ENCODE measurements at places on chromosomes 7 and 10.
A peak's percentile ranks its signal among the peaks of the same experiment; 100 is the strongest.

- no peak for DNase-seq
These were observed 67.5 kb upstream of the MDFIC start for GRCh38 chr7:114854369-114854768.

GRCh38 chr10:55287346-55287745 lies 486.3 kb upstream of the PCDH15 start:
- no peak for DNase-seq

DNA sequence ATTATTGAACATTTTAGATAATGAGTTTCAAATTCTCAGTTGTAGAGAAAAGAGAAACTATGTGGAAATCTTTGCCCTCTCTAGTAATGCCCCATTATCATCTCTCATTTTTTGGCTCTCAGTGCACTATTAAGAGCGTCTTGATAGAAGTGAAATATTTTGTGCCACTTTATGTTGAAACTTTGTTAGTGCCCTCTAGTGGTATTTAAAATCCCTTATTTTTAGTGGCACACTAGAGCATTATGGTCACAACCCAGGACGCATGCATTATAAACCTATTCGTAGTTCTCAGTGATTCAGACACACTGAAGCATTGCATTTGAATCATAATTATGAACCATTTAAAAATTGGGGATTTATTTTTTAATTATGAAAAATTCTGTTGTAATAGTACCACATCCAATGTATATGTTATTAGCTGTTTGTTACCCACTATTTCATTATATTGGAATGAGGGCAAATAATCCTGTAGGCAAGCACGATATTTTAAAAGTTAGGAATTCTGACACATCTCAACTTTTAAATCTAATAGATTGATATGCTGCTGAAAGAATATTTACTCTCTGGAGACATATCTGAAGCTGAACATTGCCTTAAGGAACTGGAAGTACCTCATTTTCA lies 21.9 kb downstream of the PDCD4 start:
- peak; percentile 18 for DNase-seq

GRCh38 chr7:110397927-110398660 lies 692.8 kb upstream of the LRRN3 start:
- no peak for DNase-seq

GRCh38 chr7:144826208-144826607 lies 9.6 kb downstream of the TPK1 start:
- DNase-seq: no peak

DNA sequence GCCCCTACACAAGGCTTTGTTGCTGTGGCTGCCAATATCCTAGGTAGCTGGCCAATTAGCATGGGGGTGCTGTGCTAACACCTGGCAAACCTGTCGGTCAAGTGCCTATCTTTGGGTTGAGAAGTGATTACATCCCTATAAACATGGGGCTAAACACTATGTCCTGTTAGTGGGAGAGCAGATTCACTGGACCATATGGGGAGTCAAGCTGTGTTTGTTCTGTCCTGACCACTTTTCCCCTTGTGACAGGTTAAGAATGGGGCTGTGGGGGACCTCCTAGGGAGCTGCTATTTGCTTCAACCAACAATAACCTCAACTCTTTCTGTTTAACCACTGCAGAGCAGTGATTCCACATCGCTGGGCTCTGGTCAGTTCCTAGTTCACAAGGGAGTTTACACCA lies 151.5 kb upstream of the AOAH start:
- no peak for DNase-seq

DNA sequence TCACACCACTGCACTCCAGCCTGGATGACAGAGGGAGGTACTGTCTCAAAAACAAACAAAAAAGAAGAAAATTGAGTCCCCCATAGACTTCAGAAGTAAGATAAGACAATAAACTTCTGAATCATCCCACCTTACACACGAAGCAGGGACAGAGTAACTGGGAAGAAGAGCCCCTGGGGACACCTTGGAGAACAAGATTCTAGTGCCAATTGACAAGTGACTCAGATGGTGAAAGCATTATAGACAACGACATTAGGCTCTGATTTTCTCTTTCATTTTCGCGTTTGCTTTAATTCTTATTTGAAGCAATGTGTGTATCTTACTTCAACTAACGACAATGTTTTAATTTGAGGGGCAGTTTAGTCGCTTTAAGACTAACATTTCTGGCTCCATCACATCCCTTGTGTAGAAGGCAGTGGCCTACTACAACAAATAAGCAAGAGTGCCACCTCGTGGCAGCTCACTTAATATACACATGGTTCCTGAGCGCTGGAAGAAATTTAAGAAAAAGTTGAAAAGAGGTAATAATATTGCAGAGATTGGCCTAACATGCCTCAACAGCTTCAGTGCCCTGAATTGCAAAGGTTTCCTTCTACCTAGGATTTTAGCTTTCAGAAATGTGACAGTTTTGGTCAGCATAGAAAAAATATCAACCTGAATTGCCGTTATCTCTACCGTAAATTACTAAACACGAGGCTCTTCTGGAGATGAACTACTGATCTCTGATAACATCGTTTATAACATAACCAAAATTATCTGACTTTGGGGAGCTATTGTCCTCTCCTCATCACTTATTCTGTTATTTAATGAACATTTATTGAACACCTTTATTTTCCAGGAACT lies 36.7 kb downstream of the ASNS start:
- peak; percentile 10 for DNase-seq

DNA sequence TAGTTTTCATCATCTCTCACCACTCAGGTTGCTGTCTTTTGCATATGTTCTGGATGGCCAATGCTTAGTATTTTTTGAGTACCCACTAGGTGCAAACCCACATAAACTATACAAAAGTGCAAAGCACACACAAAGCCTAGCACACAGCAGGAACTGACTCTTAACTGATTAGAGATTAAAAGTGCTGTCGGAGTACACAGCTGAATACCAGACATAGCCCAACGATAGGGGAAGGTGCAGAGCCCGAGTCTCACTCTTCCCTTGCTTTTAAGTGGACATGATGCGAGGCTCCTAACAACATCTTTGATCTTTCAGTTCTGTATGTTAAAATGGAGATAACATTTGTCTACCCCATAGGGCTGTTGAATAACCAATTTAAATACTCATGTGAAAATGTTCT lies 90.8 kb downstream of the DPY19L1 start:
- no peak for DNase-seq

- DNase-seq: no peak
These were observed 102.1 kb downstream of the RTKN2 start for GRCh38 chr10:62166331-62167131.

- no peak for DNase-seq
These were observed 759 bp downstream of the NUDT1 start for GRCh38 chr7:2242541-2243429.

DNA sequence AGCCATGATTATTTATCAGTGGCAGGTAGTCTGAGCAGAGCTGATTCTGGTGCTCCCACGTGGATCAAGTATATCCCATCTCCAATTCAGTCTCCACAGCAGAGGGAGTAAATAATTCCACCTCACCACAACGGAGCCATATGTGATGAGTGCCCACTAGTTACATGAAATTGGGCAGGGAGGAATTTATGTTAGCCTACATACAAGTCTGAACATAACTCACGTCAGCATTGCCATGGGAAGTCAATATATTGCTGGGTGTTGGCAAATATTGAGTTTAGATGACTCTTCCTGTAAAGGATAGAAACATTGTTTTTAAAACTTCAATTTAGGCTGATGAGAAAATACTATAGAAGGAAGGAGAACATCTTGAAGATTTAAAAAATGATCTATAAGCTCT lies 269.0 kb upstream of the BMPER start:
- no peak for DNase-seq

- DNase-seq: peak; percentile 87
These were observed 47.1 kb upstream of the UCN3 start for GRCh38 chr10:5317547-5318107.

- DNase-seq: no peak
These were observed 372.1 kb upstream of the MKI67 start for GRCh38 chr10:128498378-128498730.

DNA sequence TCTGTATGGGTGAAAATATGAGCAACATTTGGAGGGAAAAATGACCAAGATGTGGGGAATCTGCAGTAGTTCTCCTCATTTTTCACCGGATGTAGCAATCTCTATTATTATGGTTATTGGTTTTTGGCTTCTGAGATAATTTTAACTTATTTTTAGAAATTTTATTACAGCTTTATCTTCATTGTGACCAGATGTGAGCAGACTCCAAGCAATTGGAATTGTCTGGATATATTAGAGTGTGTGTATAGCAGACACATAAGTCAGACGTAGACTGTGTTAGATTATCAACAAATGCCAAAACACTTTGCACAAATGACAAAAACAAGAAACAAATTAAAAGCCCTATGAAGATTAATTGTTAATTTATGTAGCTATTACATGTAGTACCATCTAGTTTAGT lies 249.1 kb downstream of the DNAJB9 start:
- no peak for DNase-seq

DNA sequence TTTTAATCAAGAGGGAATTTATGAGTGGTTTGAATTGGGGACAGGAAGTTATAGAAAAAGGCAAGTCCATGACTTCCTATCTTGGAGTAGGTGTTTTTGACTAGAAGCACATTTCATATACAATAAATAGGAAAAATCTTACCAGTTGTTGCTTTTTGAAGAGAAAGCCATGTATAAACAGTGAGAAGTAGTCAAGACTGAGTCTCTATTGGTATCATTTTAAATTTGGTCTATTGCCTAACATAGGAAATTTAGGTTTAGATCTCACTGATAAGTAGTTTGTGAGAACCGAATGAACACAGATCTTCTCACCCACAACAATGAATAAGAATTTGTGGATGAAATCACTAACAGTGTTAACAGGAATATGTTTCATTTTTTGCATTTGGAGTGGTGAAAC lies 387.2 kb downstream of the BBS9 start:
- DNase-seq: no peak

DNA sequence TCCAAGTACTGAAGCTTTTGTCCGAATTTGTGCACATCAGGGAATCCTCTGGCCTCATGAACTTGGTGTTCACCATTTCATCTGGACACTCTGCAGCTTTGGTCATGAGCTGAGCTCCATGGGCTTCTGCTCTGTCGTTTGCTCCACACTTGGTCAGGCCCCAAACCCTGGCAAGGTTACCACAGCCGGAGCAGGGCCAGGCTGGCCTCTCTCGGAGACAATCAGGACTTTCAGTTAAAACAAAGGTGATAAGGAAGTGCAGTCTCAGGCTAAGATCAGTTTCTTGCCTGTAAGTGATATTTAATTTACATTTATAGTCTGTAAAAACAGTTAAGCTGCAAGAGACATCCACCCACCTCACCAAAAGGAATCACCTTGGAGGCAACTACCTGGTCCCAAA lies 558.9 kb downstream of the PARD3 start:
- DNase-seq: no peak

DNA sequence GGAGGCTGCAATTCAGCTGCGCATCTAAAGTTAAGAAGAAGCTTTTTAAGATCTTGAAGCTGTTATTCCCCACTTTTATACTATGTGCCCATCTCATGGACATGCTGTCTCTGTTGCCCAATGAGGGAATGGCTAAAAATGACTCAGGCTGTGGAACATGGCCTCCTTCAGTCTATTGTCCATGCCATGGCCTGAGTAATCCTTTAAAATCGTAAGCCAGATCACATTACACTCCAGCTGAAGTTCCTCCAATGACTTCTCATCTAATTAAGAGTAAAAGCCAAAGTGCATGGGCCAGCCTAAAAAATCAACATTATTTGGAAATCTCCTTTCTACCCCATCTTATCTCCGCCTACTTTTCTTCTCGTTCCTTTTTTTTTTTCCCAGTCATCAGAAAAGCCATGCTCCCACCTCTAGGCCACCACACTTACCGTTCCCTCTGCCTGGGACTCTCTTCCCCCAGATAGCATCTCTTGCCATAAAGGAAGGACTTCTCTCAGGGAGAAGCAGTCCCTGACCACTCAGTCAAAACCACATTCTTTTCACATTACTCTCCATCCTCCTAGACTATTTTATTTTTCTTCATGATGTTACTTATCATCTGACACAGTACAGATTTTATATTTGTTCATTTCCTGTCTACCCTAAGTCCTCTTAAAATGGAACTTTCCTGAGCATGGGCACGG lies 337.4 kb downstream of the PRPF18 start:
- DNase-seq: no peak

DNA sequence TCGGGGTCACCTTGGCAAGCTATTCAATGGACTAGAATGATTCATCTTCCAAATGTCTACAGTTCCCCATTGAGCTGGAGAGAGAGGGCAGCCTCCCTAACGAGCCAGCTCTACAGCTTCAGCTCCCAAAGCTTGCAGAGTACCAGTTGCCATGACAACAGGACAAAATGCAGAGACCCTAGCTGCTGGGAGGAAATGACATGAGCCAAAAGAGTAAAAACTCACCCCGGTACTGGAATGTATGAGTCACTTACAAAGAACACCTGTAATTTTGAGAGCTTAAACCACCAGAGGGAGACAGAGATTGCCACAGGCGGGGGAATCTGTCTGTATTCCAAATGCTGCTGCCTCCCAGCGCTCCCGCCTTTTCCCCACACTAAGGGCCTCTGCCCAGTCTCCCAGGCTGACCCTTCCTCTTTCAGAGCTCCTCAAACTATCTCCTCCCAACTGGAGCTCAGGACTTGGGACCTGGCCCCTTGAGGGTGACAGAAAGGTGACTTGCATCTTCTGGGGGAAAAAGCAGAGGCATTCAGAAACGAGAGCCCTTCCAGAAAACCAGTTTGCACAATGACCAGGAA lies 95.5 kb downstream of the CUL2 start:
- DNase-seq: peak; percentile 65

- DNase-seq: no peak
These were observed 115.9 kb upstream of the MEOX2 start for GRCh38 chr7:15802425-15802824.

GRCh38 chr10:6877336-6877721 lies 297.3 kb upstream of the PRKCQ start:
- DNase-seq: no peak

DNA sequence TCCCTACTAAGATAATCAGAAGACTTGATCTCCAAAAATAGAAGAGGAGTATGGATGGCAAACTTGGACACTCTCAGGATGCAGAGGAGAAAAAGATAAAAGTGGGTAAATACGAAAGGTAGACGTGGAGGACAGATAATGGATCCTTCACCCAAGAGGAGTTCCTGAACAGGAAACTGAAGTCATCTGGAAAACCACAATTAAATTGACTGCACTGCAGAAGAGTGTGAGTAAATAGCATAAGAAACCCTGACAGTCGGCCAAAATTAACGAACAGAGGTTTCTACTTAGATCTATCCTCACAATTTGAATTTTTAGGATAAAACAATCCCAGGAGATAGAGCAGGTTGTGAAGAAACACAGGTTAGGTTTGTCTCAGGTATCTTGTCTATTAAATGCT lies 70.5 kb downstream of the SDK1 start:
- no peak for DNase-seq

GRCh38 chr10:77493851-77494261 lies 143.8 kb downstream of the KCNMA1 start:
- DNase-seq: no peak

DNA sequence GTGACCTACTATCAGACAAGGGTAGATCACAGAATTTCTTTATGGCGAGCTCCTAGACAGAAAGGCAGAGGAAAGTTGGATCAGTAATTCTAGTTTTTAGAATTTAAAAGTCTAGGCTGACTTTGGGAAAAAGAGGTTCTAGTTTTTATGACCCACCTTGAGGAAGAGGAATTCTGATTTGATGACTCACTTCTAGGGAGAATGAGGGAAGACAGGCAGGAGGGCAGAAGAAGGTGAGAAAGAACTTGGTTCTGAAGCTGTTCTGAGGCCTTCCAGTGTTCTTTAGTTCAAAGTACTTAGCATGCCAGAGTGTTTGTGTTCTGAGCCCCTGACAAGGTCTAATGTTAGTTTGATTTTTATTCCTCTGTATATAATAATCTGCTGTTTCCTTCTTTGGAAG lies 97.2 kb downstream of the PODXL start:
- no peak for DNase-seq

All from thymus (tissue), 14 donors.